ENCODE measurements at places on chromosomes 4 and X.

- DNase-seq: no peak
These were observed 7.1 kb upstream of the TMEM35A start for GRCh38 chrX:101071582-101071981.

GRCh38 chrX:39261446-39262147, 460.3 kb downstream of the MID1IP1 start:
- peak; percentile 6 for DNase-seq

DNA sequence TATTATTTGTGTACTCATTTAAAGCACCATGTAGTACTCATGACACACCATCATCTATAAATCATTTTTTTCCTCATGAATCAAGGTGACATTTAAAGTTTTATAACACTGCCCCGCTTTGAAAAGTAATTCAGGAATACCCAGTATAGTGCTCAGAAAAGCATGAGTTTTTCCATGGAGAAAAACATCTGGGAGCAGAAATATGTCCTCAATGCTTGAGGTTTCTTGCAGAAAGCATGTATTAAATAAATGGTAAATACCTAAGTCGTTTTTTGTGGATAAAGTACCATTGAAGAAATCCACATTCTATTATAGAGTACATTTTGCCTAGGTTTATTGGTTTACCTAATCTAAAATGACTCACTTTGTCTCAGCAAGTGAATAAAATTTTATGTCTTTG, 66.2 kb downstream of the UBA6 start:
- DNase-seq: no peak

DNA sequence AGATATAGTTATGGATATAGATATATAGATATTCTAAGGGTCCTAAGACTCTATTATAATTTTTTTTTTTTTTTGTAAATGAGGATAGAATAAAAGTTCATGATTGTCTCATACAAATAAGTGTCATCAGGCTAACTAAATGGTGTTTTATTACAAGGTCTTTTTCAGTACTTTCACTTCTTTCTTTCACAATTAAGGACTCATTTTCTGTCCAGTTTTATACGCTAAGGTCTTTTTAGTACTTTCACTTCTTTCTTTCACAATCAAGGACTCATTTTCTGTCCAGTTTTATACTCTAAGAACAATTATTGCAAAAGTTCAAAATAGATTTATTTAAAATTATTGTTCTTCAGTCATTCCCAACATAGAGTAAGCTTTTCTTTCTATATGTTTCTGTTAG, 32.7 kb downstream of the RUFY3 start:
- DNase-seq: no peak

DNA sequence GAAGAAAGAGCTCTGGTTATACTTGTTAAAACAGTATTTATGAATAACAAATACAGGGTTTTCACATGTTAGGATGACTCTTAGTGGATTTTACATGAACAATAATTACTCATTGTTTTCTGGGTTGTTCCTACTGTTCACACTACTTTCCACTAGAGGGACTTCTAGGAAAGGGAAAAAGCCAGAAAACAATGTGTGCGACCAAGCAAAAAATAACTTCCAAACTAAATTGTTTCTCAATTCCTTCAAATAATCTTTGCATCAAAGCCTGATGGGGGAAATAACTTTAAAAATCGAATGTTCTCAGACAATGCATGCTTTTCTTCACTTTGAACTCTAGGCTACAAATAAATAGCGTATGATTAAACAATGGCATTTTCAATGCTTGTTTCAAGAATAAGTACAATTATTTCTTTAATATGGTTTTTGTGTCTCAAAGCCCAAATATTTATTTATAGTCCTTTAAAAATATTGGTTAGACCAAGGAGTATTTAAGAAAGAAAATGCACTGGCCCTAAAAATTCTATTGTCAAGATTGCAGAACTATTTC, 72.1 kb upstream of the ETNPPL start:
- DNase-seq: no peak

DNA sequence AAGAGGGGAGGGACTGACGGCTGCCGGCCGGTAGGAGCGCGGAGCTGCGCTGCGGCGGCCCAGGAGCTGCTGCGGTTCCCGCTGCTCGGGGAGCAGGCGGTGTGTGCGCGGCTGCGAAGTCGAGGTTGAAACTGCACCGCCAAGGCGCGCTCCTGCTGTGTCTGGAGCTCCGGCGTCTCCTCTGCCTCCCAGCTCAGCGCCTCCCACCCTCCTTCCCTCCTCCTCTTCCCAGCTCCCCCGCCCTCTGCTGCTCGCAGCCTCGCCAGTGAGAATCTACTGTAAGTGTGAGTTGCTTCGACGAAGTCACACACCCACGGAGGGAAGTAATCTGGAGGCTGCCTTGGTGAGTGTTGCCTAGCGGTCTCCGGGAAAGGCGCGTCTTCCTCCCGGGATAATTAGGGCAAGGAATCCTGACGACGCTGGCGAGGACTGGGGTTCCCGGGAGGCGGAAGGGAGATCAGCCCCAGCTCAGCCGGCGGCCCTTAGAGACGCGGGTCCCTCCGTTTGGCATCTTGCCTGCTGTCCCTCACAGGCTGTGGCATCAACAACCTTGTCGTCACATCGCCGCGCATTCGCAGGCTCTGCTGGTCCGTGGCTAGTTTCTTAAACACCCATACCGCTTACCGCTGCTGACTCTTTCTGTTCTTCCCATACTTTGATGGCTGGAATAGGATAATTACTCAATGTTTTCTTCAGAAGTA, at the start of gene EPHA5:
EPHA5 (minus strand) TSS at position 159 of the 701 bp plus-strand sequence. CDS start 747 bp downstream, outside the sequence.
- DNase-seq: peak; percentile 5

DNA sequence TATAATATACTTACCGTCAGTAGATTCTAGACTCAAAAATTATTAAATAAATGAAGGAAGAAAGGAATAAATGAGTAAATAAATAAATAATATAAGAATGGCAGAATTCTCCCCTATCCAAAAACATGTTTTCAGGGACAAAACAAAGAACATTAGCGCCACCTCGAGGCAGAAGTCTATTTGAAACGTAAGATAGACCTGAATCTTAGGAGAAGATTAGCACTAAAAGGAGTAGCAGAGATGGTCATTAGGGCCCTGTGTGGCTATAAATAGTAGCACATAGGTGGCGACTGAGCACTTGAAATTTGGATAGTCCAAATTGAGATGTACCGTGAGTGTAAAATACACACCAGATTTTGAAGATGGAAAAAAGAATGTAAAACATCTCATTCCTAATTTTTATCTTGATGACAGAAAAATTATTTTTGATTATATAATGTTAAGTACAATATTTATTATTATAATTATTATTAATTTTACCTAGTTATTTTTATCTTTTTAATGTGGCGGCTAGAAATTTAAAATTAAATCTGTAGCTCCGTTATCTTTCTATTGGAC, 24.3 kb upstream of the SRD5A3 start:
- peak; percentile 41 for DNase-seq

- no peak for DNase-seq
These were observed 497.1 kb upstream of the TENM3 start for GRCh38 chr4:181745933-181746625.

- DNase-seq: no peak
These were observed 129.6 kb downstream of the DCLK2 start for GRCh38 chr4:150207871-150208270.

DNA sequence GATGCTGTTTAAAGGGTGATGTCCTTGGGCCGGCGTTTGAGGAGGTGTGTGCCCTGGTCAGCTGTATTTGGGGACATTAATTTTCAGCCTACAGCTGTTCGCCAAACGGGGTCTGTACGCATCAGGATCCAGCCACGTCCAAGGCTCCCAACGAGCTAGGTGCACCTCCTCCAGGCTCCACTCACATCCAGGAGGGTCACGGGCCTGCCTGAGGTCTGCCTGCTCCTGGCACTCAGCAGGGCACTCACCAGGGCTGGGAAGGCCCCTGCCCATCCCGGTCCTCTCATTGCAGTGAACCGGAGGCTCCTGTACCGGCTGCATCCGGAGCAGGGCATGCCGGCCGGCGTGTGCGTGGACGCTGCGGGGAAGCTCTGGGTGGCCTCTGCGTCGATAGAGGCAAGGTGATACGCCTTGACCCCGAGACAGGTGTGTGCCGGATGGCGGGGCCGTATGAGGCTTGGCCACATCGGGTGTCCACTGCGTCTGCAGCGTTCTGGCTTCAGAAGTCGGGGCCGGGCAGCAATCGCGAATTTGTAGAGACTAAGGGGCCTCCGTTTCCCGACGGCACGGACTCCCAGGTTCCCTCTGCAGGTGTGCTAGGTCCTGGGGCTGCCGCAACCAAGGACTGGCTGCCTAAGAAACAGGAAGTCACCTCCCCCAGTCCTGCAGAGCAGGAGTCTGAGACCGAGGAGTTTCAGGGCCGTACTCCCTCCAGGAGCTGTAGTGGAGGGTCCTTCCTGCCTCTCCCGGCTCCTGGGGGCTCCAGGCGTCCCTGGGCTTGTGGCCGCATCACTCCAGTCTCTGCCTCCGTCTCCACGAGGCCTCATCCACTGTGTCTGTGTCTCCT, 27.5 kb upstream of the PLCXD1 start:
- no peak for DNase-seq

DNA sequence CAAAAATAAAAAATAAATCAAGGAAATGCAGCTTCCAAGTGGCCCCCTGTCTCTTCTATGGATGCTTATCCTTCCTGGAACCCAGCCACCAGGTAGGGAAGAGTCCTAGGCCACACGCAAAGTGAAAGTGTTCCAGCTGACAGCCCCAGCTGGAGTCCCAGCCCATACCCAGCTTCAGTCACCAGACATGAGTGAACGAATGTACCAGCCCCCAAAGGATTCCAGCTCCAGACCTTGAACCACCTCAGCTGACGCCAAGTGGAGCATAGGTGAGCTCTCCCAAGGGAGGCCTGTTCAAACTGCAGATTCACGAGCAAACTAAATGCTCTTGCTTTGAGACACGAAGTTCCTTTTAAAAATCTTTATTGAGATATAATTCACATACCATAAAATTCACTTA, 62.0 kb downstream of the BCOR start:
- DNase-seq: peak; percentile 26

DNA sequence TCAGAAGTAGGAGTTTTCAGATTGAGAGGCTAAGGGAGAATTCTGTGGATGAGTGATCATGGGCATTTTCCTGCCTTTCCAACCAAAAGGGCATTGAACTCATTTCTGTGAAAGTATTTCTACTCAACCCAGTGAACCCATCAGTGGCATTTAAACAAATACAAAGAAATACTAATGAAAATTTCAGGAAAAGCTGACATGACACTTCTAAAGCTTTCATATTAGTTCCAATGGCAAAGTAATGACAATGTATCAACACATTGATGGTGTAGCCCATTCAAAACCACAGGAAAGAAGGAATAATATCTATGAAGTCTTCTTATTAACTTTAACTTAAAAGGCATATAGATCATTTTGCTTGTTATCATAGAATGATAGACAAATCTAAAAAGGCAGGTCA, 183.5 kb upstream of the ANXA10 start:
- no peak for DNase-seq

All from DMS79 treated with DMSO at 0.1 percent for 48 hours (cell line).